ENCODE measurements at places on chromosomes 2 and 18.
A peak's percentile ranks its signal among the peaks of the same experiment; 100 is the strongest.

GRCh38 chr2:85390941-85391669 is 19.1 kb downstream of the CAPG start:
- DNase-seq: peak; percentile 52

DNA sequence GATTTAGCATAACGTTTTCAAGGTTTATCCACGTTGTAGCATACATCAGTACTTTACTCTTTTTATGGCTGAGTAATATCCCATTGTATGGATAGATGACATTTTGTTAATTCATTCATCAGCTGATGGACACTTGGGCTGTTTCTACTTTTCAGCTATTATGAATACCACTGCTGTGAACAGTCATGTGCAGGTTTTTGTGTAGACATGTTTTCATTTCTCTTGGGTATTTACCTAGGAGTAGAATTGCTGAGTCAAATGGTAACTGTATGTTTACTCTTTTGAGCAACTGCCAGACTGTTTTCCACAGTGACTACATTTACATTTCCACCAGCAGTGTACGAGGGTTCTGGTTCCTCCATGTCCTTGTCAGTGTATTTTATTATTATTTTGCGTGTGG is 33.9 kb downstream of the COX7A2L start:
- no peak for DNase-seq

- DNase-seq: peak; percentile 78
Observed at GRCh38 chr18:23658285-23658684, 4.4 kb downstream of the ANKRD29 start.

DNA sequence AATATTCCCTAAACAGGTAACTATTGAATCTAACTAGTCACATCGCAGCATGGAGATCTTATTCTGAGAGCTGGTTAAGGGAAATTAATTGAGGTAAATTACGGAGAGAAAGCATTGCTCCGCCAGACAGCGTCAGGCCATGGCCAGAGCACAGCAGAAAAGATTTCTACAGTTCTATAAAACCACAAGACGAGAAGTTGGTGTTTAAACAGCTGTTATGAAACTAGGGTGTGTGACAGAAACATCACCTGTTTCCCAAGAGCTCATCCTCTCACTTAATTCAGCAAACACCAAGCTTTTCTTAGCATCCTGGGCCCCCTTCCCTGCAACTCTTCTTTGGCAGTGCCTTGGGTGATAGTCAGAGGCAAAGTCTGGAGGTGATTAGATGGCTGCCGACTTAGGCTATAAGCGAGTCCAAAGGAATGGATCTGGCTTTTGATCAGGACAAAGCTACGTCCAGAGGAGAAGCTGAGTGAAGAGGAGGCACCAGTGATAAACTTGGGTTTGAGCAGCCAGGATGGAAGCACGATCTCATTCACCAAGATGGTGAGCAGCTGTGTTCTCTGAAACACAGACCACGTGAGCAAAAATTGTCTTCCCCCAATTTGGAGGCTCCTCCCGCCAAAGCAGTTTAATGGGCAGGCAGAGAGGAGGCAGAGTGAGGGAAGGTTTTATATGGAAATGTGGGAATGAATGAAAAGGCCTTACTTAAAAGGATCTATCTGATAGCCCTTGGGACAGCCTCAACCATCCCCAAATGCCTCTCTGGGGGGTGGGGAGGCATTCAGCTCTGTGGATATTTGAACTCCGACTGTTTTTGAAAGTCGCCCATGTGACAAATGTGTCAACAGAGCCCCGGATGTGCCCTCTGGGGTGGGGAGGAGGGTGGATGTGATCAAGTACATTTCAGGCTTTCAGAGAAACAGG is 57.8 kb downstream of the PKDCC start:
- DNase-seq: no peak

DNA sequence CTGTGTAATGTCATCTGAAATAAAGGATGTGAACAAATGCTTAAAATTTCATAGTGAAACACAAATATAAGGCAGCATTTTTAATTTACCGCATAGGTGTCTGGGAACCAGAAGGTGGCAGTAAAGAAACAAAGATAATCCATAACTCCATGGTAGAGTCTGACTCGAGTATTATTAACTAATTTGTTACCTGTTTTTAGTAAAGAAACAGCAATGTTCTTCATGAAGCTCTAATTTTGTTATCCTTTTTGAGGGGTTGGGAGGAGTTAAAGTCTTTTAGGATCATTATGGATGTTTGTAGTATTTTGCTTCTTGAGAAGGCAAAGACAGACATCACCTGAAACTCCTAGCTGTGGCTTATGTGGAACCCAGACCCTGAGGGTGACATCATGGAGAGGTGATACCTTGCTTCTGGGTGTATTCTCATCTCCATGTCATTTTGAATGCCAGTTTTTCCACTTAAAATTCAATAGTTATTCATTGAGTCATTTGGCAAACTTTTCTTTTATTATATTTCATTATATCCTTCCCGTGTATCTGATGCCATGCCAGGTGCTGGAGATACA is 286.2 kb upstream of the EPAS1 start:
- DNase-seq: peak; percentile 85

DNA sequence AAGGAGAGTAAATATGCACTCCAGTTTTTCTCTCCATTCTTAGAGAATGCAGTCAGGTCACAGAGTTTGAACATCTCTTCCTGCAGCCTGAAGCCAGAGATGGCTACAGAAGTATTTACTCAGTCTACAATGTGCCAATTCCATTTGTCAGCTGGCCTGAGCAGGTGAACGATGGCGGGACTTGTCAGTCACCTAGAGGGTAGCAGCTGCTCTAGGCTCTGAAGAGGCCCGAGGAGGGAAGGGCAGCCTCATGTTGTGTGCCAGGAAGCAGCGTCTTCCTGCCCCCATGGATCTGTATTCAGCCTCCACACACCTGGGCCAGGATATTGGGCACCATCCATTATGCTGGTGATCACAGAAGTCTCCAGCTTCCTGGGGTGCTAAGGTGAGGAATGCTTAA is 316.7 kb upstream of the CHAC2 start:
- no peak for DNase-seq

- peak; percentile 84 for DNase-seq
Observed at GRCh38 chr18:68417826-68418225, 297.1 kb downstream of the TMX3 start.

DNA sequence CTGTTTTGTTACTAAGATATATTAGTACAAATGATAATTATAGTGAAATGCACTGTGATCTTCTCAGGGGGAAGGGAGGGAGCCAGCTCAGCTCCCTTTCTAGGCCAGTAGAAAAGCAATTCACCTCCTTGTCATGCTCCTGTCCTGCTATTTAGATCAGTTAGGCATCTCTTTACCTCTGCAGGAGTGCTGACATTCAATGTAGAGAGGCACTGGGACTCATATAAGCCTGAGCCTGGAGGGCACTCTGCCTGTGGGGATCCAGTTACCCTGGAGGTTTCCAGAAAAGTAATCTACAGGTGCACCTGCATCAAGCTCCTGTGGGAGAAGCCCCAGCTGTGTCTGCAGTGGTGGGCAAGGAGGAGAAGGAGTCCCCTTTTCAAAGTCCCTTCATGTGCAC is 277.0 kb downstream of the CPS1 start:
- no peak for DNase-seq

DNA sequence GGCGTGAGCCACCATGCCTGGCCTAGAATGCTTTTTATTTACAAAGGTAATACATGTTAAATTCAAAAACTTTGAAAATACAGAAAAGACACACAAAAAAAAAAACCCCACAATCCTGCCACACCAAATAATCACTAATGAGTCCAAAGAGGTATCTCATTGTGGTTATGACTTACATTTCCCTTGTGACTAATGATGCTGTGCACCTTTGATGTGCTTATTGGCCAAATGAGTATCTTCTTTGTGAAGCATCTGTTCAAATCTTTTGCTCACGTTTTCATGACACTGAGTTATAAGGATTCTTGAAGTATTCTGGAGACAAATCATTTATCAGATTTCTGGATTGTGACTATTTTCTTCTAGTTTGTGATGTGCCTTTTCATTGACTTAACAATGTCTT is 6.4 kb upstream of the NLRC4 start:
- DNase-seq: no peak

GRCh38 chr2:101725515-101726192 is 28.1 kb downstream of the MAP4K4 start:
- no peak for DNase-seq

- no peak for DNase-seq
Observed at GRCh38 chr2:41394541-41394940, 653.3 kb upstream of the PKDCC start.

DNA sequence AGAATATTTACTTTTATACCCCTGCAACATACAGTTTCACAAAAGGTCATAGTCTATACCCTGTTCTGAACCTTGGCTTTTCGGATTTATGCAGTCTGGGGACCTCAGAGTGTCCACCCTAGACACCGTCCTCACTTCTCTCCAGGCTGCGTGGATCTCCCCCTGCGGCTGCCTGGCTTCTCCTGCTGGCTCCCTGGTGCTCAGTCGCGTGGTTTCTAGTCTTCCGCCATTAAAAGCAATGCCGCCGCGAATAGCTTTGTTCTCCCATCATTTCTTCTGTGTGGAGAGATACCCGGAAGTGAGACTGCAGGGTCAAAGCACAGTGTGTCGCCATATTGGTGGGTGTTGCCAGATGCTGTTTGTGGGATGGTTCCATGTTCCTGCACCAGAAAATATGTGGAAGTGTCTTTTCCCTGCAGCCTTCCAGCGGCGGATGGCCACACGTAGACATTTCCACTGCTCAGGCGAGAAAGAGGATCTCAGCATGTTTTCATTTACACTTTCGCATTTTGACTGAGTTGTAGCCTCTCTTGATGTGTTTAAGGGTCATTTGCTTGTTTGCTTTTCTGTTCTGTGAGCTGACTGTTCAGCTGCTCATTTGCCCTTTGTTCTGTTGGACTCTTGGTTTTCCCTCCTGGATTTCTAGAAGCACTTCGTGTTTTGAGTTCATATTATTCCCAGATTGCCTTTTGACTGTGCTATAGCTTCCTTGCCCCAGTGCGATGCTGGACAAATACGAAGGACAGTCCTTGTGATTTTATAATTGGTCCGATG is 22.9 kb upstream of the ASB1 start:
- no peak for DNase-seq

DNA sequence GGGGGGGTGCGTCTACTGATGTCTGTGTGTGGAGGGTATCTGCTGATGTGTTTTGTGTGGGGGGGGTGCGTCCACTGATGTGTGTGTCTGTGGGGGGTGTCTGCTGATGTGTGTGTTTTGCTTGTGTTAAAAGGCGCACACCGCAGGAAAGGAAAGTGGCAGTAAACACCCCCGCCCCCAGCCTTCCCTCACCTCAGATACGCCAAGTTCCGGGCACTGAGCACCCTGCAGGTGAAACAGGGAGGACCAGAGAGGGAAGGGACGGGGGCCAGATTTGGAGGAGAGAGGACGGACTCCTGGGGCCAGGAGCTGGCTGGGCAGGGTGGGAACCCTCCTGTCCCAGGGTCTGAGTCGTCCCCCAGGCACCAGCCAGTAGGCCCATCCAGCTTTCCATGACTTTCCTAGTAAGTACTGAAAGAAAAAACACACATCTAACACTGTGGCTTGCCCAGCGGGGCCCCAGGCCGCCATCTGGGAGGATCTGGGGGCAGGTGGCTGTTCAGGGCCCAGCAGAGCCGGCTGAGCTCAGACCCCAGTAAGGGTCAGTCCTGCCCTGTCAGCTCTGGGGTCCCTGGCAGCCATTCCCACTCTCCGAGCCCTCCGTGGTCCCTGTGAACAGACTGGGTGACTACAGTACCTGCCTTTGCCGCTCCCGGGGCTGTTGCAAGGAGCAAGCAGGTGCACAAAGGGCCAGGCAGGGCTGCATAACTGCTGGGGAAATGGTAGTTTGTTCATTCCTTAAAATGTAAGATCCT is 126.9 kb downstream of the NFATC1 start:
- DNase-seq: no peak

GRCh38 chr2:16487686-16488085 is 177.9 kb downstream of the CYRIA start:
- DNase-seq: peak; percentile 11

- no peak for DNase-seq
Observed at GRCh38 chr18:13004396-13004795, 13.2 kb downstream of the CEP192 start.

- DNase-seq: no peak
Observed at GRCh38 chr18:7711495-7711894, 144.4 kb downstream of the PTPRM start.

GRCh38 chr2:85018049-85018447 is 47.1 kb downstream of the KCMF1 start:
- no peak for DNase-seq

DNA sequence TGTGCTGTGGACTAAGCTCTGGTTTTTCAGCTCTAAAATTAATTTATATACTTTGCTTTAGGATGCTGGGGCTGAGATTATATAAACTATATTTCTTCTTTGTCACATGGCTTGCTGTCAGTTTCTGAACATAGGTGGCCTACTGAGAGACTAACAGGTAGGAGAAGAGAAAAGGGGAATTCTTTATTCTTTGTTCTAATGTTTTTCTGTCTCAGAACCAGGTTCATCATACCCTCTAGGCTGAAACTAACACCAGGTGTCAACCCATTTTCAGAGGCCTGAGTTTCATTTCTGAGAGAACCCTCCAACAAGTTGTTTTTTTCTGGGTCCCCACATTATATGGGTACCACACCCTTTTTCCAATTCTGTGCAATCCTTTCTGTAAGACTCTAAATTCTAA is 843.6 kb downstream of the TRIB2 start:
- no peak for DNase-seq

DNA sequence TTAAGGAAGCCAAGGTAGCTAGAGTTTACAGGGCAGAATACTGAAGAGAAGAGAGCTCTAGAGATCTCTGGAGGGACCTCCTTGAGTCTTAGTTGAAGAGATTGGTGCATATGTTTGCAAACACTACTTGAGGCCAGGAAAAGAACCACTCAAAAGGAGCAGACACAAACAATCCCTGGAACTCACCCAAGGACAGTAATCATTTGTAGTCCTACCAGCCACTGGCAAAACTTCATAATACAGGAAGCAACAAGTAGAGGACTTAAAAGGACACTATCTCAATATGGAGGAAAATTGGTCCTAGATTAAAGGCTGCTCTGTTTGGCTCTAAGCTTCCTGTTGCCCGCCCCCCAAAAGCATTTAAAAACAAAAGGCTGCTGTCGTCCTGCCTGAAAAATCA is 46.9 kb upstream of the UBXN4 start:
- DNase-seq: no peak

Data from adipocyte (in vitro differentiated cells).